ENCODE measurements at places on chromosomes 11 and 22.
A peak's percentile ranks its signal among the peaks of the same experiment; 100 is the strongest.

GRCh38 chr11:61547246-61547645, 33.6 kb downstream of the SYT7 start:
- no peak for DNase-seq

- no peak for DNase-seq
Measured at GRCh38 chr11:11537871-11538270, 83.9 kb downstream of the GALNT18 start.

- DNase-seq: peak; percentile 78
Measured at GRCh38 chr11:124942466-124943253, 6.8 kb upstream of the HEPACAM start.

GRCh38 chr11:34682825-34683224, 61.9 kb downstream of the EHF start:
- DNase-seq: no peak

- DNase-seq: no peak
Measured at GRCh38 chr11:43410394-43410793, 51.7 kb downstream of the TTC17 start.

DNA sequence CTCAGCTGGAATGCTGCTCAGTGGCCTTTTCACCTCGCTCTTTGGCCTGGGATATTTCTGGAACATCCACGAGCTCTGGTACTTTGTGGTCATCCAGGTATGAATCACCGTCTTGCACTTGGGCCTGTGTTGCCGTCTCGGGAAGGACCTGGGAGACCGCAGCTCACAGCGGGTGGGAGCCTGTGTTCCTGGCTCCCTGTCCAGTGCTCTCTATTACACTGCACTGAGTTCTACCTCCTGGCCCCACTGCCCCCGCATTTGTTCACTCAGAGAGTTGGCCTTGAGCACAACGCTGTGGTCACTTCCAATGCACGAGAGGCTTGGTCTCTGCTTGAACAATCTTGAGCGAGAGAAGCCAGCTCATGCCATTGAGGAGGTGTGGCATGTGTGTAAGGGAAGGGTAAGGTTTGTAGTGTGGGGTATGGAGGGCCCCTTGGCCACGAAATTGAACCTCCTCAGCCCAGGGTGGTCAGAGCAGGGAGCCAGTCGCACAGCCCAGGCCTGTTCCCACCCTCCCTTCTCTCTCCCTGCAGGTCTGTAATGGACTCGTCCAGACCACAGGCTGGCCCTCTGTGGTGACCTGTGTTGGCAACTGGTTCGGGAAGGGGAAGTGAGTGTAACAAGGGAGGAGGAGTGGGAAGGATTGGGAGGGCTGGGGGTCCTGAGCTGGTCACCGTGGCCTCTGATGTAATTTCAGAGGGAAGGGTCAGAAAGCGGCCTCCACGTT, 16.2 kb downstream of the SLC37A2 start:
- DNase-seq: no peak

DNA sequence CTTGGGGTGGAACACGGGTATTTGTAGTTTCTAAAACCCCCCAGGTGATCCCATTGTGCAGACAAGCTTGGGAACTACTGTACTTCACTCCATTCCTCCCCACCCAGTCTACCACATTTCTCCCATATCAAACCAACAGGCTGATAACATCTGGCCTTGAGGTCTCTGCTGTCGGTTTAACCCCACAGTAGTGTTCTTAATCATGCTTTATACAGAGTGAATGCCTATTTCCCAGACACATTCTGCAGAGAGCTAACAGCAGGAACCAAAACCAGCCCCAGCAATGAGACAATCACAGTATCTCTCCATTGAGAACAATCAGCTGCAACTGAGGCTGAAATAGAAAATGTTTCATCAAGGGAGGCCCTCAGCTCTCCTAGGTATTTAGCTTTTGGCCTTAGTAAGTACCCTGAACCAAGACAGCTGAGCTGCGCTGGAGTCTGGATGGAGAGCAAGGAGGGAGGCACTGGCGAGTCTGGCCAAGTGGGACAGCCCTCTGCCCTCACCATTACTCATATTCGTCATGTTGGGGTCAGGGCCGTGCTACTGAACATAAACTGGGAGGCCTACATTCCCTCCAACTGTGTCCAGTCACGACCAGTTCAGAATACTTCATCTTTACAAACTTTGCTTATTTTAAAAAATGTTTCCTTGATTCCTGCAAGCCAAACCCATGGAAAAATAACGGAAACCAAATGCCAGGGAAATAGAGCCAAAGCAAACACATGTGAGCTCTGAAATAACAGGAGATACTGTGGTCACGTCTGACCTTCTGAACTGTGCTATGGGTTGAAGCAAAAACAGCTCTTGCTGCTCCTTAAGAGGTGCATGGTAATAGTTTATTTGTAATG, 81.0 kb downstream of the CCDC34 start:
- DNase-seq: no peak

- DNase-seq: no peak
Measured at GRCh38 chr11:130183878-130184610, 24.5 kb downstream of the ST14 start.

GRCh38 chr22:34976474-34976873, 89.5 kb upstream of the ISX start:
- DNase-seq: no peak

GRCh38 chr11:86259730-86260129, 15.2 kb downstream of the EED start:
- DNase-seq: no peak

DNA sequence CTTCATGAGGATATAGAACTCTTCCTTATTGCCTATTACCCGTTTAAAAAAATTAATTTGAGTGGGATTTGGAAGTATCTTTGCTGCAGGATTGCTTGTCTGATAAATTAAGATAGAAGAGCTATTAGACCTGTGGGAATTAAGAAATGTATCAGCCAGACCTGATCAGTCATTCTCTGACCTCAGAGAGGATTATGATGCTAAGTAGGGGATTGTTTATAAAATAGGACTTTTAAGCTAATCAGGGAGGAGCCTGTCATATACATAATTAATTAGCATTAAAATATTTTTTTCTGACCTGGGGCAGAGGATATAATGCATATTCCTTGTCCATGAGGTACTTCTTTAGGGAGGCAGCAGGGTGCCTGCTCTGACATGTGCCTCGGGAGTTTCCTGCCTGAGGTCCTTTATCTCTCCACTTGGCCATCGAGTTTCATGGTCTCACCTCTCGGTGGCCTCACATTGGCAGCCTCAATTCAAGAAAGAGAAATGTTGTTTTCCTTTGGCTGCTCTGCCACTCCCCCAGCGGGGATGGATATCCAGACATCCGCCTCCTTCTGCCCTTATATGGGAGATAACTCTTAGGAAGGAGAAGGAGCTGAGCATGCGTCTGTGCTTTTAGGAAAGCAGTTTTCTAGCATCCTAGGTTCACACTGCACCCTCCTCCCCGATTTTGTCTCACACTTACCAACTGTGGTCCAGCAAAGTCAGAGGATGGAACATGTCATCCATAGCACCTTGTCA, 41.1 kb downstream of the DIXDC1 start:
- DNase-seq: peak; percentile 94

- no peak for DNase-seq
Measured at GRCh38 chr11:44579302-44579761, 13.9 kb downstream of the CD82 start.

- no peak for DNase-seq
Measured at GRCh38 chr11:117961896-117962295, 24.3 kb upstream of the IL10RA start.

DNA sequence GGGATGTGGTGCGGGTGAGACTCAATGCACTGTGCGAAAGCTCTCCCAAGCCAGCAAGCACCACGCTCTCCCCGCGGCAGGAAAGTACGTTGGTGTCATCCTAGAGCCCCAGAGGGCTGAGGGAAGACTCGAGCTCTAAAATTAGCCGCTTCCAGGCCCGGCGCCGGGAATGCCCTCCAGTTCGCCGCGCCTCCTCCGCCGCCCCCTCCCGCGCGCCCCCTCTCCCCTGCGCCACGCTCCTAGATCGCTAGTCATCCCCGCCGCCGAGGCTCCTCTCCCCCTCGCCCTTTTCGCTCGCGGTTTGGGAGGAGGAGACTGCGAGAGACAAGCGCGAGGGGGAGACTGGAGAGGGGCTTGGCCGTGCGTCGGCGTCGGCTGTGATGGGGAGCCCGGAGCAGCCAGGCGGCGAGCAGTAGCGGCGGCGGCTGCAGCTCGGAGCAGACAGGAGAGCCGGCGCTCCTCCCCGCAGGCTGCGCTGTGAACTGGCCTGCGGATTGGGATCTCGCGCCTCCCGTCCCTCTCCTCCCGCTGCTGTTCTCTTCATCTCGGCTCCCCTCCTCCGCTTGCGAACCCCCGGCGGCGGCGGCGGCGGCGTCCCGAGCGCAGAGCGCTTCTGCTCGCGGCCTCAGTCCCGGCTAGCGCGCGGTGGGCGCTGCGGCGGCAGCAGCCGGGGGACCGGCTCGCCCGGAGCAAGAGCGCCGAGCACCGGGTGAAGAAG, at the start of gene FAT3:
TSS of gene FAT3 (plus strand) at position 412 of the 718 bp plus-strand sequence. CDS start 127,295 bp downstream, outside the sequence.
- peak; percentile 57 for DNase-seq

DNA sequence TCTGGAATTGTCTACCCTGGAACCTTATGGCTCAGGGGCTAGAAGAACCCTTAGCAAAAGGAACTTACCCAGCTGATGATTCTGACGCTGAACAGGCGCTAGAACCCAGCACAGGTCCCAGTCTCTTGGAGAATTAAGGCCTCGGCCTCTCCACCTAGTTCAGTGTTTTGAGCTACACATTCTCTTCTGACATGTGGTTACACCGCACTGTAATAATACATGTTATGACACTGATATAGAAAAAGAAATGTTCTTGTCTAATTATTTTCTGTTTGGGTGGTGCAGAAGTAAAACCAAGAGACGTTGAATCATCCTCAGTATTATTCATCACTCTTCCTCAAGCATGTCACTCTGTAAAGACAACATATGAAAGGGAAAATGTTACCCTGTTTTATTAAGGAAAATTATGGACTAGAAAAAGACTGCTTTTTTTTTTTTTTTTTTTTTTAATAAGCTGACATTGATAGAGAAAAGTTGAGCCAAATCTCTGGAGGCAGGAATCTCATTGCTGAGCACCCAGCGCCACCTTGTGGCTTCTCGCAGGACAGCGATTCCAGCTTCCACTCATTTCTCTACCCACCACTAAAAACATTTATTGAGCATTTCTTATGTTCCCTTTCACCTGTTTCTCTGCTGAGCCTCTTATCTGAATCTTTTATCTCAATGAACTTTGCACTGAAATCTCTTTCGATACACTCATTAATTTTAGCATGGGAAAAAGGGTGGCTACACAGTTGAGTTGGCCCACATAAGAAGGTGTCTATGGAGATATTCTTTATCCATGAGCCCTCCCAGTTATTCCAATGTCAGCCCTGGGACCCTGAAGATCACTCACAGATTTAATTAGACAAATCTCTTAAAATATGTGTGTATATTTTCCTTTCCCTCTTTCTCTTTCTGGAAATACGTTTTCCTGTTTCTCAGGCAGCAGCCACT, 12.6 kb upstream of the APLNR start:
- peak; percentile 73 for DNase-seq

- peak; percentile 12 for DNase-seq
Measured at GRCh38 chr11:9687711-9688477, 24.0 kb downstream of the SWAP70 start.

DNA sequence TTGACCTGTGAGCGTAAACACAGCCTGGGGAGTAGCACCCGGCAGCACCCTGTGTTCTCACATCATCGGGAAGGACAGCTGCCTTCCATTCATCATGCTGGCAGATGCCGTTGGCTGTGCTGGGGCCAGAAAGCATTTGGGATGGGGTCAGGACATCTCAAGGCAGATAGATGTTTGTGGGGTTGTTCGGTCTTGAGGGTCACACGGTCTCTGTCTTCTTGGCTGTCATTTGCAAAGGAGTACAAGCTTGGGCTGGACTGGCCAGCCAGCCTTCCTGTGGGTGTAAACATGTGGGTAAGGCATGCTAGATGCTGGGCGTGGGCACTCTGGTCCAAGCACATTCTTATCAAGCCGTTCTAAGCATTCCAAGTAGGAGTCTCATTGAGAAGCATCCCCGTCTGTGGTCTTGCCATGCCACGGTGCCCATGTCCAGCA, 81.4 kb downstream of the TBC1D22A start:
- no peak for DNase-seq

DNA sequence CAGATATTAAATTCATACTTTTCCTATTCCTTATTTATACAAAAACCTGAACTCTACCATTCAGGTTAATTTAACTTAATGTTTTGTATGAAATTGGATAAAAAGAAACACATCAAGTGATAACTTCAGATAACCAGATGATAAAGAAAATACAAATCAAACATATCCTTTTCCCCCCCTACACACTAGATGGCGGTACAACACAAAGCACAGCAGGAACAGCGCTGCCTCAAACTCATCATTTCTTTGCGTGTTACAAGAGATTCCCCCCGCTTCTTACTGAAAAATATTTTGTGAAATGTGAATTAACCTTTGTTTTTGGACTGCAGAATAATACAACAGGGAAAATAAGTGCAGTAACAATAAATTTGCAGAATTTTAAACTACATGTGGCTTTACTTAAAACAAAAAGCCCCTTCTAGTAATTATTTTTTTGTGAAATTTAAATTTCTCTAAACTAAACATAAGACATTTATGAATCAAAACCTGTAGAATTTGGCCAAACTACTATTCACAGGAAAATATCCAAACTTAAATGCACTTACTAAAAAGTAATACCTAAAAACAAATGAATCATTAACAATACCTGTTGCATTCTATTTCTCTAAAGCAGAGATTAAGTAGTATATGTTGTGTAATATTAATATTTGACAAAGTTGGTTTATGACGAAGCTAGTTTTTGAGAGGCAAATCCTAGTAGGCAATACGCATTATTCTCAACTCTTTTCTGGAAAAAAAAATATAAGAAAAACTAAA, 74.4 kb downstream of the ARHGAP32 start:
- peak; percentile 51 for DNase-seq

- no peak for DNase-seq
Measured at GRCh38 chr22:24161909-24162308, 19.4 kb upstream of the SUSD2 start.

DNA sequence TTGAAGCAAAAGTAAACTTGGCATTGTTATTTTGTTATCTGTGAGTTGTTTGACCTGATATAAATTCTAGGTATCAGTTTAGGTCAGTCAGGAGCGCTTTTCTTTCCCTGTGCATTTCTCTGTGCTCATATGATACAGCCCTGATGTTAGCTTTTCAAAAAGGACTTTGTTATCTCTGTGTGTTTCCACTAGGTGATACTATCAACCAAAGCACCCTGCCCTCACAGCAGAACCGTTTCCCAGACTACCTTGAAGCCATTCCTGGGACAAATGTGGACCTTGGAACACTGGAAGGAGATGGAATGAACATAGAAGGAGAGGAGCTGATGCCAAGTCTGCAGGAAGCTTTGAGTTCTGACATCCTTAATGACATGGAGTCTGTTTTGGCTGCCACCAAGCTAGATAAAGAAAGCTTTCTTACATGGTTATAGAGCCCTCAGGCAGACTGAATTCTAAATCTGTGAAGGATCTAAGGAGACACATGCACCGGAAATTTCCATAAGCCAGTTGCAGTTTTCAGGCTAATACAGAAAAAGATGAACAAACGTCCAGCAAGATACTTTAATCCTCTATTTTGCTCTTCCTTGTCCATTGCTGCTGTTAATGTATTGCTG, 87.7 kb upstream of the BIRC3 start:
- DNase-seq: no peak

Data from head of caudate nucleus (tissue), 42 donors.